ENCODE measurements at places on chromosomes 5 and 9. TPM values are rescaled to one million over a fixed set of nuclear protein-coding genes. Genes with fewer than 3 reads are reported as not detected.

The SLC45A2 gene
- 0.13 TPM for total RNA-seq

The IL33 gene
- total RNA-seq: 0.09 TPM

The PCDHB12 gene
- not detected for total RNA-seq

The ABCA2 gene
- total RNA-seq: 12.1 TPM

The TAF11L5 gene
- not detected for total RNA-seq

The SCGB3A2 gene
- total RNA-seq: 0.35 TPM

The HAVCR1 gene
- total RNA-seq: not detected

The S1PR3 gene
- 0.33 TPM for total RNA-seq

The ESM1 gene
- not detected for total RNA-seq

The TMC1 gene
- total RNA-seq: not detected

The SOHLH1 gene
- total RNA-seq: 0.29 TPM

DNA sequence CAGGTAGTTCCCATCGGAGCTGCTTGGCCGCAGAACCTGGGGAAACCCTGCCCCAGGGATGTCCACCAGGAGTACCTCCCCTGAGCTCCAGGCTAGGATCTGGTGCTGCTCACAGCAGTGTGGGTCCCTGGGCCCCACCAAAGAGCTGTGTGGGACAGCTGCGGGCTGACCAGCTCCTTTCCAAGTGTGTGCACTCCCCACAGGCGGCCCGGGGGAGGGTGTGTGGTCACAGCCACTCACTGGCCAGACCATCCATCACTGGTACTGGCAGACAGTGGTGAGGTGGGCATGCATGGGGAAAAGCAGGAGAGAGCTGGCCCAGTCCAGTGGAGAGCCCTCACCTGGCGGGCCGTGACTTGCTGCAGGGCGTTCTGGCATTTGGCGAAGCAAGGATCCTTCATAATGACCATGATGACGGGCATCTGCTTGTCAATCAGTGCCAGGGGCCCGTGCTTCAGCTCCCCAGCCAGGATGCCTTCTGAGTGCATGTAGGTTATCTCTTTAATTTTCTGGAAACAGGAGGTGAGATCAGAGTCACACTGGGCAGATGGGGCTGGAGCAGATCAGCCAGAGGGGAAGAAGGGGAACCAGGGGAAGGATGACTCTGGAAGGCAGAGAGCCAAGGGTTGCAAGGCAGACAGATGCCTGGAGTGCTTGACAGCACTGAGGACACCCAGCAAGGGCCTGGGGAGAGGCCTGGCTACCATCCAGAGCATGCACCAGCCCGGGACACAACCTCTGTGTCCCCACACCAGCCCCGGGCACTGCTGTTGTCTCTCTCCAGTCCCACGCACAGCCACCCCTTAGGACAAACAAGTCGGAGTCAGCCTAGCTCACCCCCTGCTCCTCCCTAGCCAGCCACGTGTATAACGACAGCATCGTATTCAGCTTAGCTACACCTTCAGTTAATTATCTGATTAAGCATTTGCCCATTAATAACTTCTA lies 12.8 kb upstream of the MAPK9 start:
- H3K27me3 ChIP-seq: peaks cover 38% of the 10 kb centered on the region
- H3K4me1 ChIP-seq: no peaks in the 10 kb centered on the region
- no peak overlapping the region for H3K4me3 ChIP-seq
- no peak for DNase-seq
- no peaks in the 10 kb centered on the region for H3K36me3 ChIP-seq
- H3K27ac ChIP-seq: no peak overlapping the region

GRCh38 chr9:8188723-8189407 lies 389.3 kb upstream of the DMAC1 start:
- H3K27me3 ChIP-seq: no peaks in the 10 kb centered on the region
- H3K36me3 ChIP-seq: no peaks in the 10 kb centered on the region
- H3K27ac ChIP-seq: no peak overlapping the region
- H3K4me3 ChIP-seq: no peak overlapping the region

DNA sequence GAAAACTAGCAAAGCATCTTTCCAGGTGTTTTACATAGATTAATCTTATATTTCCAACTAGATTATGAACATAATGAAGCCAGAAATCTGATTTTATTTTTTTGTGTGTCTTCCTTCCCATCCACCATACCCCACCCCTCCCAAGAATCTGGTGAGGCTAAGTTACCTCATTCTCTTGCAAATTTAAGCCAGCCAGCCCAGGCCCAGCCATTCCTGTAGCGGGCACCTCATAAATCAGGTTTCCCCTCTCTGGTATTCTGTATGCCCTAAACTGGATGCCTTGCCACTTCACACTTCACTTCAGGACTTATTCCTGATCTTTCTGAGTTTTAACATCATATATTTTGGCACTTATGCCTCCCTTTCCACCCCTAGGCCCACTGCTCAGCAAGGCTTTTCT lies 21.8 kb downstream of the C9 start:
- H3K27ac ChIP-seq: no peak overlapping the region
- no peaks in the 10 kb centered on the region for H3K36me3 ChIP-seq
- DNase-seq: no peak
- peaks cover 4% of the 10 kb centered on the region for H3K27me3 ChIP-seq

DNA sequence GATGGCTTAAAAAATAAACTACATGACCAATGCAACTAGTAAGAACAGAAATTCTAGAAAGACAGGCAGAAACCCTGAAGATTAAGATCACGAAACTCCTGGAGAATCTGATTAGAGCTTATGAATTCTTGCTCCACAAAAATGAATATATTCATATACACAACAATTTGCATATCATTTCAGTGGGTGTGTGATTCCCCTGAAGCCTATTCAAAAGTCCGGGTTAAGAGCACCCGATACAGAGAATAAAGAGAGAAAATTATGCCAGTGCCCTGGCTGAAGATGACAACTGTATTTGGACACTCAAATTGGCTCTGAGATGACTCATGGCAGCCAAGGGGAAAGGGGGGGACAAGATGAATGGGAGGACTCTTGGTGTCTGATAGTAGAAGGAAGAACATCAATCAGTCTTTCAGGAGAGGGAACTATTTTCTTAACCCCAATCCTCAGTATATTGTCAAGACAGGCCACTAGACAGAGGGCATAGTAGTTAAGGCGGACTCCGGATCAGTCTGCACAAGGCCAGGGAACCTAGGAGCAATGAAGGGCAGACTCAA lies 6.0 kb downstream of the TMOD1 start:
- peak; percentile 36 for DNase-seq
- no peaks in the 10 kb centered on the region for H3K27me3 ChIP-seq
- no peak overlapping the region for H3K4me3 ChIP-seq
- peaks cover 40% of the 10 kb centered on the region for H3K36me3 ChIP-seq
- peaks cover 34% of the 10 kb centered on the region for H3K4me1 ChIP-seq

- no peak overlapping the region for H3K27ac ChIP-seq
- no peaks in the 10 kb centered on the region for H3K4me1 ChIP-seq
- DNase-seq: no peak
- no peaks in the 10 kb centered on the region for H3K36me3 ChIP-seq
- H3K4me3 ChIP-seq: no peak overlapping the region
Observed at GRCh38 chr9:82320566-82320965, 332.0 kb downstream of the SPATA31D1 start.

GRCh38 chr5:1461396-1461795 lies 16.2 kb upstream of the SLC6A3 start:
- H3K27ac ChIP-seq: no peak overlapping the region
- no peaks in the 10 kb centered on the region for H3K4me1 ChIP-seq
- H3K27me3 ChIP-seq: no peaks in the 10 kb centered on the region
- no peak for DNase-seq

DNA sequence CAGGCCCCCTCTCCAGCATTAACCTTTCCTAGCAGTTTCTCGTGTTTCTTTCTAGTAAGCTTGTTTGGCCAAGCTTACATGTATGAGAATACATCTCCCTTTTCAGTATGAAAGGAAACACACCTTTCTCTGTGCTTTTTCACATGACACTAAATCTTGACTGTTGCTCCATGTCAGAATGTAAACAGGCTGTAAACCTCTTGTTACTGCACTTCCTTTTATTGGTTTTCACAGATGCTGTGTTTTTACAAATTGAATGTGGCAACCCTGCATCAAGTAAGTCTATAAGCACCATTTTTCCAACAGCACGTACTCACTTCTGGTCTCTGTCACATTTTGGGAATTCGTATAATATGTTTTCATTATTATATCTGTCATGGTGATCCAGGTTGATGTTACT lies 2.2 kb upstream of the CANX start:
- peaks cover 7% of the 10 kb centered on the region for H3K36me3 ChIP-seq
- H3K4me1 ChIP-seq: peaks cover 16% of the 10 kb centered on the region
- peak overlapping the region; percentile 22 for H3K27ac ChIP-seq
- no peaks in the 10 kb centered on the region for H3K27me3 ChIP-seq
- no peak overlapping the region for H3K4me3 ChIP-seq

GRCh38 chr5:95908799-95909198 lies 52.9 kb downstream of the ELL2 start:
- no peak overlapping the region for H3K4me3 ChIP-seq
- H3K36me3 ChIP-seq: peaks cover 11% of the 10 kb centered on the region
- DNase-seq: no peak
- no peak overlapping the region for H3K27ac ChIP-seq
- no peaks in the 10 kb centered on the region for H3K4me1 ChIP-seq

GRCh38 chr5:167918813-167919483 lies 372.5 kb upstream of the WWC1 start:
- H3K4me3 ChIP-seq: no peak overlapping the region
- no peaks in the 10 kb centered on the region for H3K36me3 ChIP-seq
- H3K27ac ChIP-seq: no peak overlapping the region
- no peaks in the 10 kb centered on the region for H3K27me3 ChIP-seq

- no peak overlapping the region for H3K4me3 ChIP-seq
- H3K4me1 ChIP-seq: no peaks in the 10 kb centered on the region
- H3K36me3 ChIP-seq: no peaks in the 10 kb centered on the region
Observed at GRCh38 chr5:79243224-79243623, 7.3 kb downstream of the JMY start.

DNA sequence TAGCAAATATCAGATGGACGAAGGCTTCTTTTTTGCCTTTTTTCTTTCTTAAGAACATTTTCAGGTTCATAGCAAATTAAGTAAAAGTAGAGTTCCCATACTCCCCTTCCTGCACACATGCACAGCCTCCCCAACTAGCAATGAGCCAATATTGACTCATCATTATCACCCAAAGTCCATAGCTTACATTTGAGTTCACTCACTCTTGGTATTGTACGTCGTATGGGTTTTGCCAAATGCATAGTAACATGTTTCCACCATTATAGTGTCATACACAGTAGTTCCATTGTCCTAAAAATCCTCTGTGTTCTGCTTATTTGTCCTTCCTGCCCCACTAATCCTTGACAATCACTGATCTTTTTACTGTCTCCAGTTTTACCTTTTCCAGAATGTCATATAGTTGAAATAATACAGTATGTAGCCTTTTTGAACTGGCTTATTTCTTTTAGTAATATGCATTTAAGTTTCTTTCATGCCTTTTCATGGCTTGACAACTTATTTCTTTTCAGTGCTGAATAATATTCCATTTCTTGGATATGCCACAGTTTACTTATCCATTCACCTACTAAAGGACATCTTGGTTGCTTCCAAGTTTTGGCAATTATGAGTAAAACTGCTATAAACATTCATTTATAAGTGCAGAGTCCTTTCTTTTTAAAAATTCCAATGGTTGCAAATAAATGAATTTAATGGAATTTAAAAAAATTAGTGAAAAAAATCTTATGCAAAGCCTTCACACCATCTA lies 242.1 kb downstream of the ISL1 start:
- H3K4me1 ChIP-seq: no peaks in the 10 kb centered on the region
- no peaks in the 10 kb centered on the region for H3K36me3 ChIP-seq
- no peak overlapping the region for H3K27ac ChIP-seq

DNA sequence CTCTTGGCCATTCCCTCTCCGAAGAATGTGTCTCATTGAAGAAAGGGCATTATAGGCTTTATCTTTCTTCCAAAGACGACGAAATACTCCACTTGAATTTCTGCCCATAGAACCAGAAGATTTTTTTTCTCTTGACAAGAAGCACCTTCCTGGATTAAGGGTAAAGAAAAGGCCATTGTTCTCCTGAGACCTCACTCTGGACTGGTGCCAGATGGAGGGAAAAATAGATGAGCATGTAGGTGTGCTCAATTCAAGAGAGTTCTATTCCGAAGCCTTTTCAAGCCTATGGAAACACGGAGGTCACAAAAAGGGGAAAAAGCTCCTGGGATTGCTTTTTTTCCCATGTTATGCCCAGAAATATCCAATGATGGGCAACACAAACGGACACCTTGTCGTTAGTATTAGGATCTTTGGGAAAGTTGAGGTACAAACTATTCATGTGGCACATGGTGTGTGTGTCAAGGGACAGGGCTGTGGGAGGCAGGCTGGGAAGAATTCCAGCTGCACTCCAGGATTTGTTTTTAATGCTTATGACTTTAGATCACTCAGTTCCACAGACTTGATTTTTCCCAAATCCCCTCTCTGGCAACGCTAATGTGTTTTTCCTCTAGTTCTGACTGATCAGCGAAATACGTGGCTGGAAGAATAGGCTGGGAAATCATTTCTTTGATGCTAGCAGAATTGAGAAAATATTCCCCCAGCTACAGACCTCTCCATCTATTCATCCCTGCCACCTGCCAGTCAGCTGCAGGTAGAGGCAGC lies 89.9 kb downstream of the SIL1 start:
- H3K27ac ChIP-seq: no peak overlapping the region
- no peak overlapping the region for H3K4me3 ChIP-seq
- peaks cover 3% of the 10 kb centered on the region for H3K4me1 ChIP-seq
- H3K27me3 ChIP-seq: no peaks in the 10 kb centered on the region
- DNase-seq: no peak

- no peak overlapping the region for H3K27ac ChIP-seq
- peaks cover 6% of the 10 kb centered on the region for H3K4me1 ChIP-seq
- H3K36me3 ChIP-seq: peaks cover 50% of the 10 kb centered on the region
- H3K27me3 ChIP-seq: no peaks in the 10 kb centered on the region
- H3K4me3 ChIP-seq: no peak overlapping the region
Observed at GRCh38 chr5:10688651-10689171, 72.3 kb downstream of the DAP start.

GRCh38 chr5:115770466-115770865 lies 46.0 kb downstream of the CDO1 start:
- H3K4me1 ChIP-seq: no peaks in the 10 kb centered on the region
- H3K27ac ChIP-seq: no peak overlapping the region
- peak; percentile 38 for DNase-seq
- no peak overlapping the region for H3K4me3 ChIP-seq
- H3K36me3 ChIP-seq: no peaks in the 10 kb centered on the region

DNA sequence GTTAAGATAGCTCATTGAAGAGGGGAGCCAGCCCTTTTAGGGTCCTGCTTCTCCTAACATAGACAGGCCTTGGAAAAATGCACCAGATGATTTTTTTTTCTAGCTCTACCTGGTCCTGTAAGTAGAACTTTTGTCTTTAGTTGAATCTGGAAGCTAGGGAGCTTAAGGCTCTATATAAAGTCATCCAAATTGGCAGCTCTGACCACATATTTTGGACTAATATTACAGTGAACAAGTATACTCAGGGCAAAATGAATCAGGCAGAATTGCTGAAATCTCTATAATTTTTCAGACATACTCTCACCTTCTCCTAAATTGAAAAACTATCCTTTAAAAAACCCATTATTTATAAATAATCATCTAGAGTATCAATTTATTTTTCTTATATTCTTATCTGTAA lies 375.6 kb downstream of the OSTF1 start:
- no peaks in the 10 kb centered on the region for H3K36me3 ChIP-seq
- H3K4me1 ChIP-seq: no peaks in the 10 kb centered on the region
- DNase-seq: no peak
- H3K27me3 ChIP-seq: no peaks in the 10 kb centered on the region

Measured in K562 (cell line).